Activated naive CD4-positive, alpha-beta T cell treated with anti-CD3 and anti-CD28 coated beads, Interleukin-2, amount 50 U/mL, for 16 hours (primary cell): ENCODE measurements at places on chromosomes 2 and 18.
A peak's percentile ranks its signal among the peaks of the same experiment; 100 is the strongest.

GRCh38 chr18:27713037-27713737 is 463.7 kb downstream of the CDH2 start:
- no peak for DNase-seq

GRCh38 chr2:169136885-169137534 is 67.6 kb downstream of the DHRS9 start:
- DNase-seq = no peak

DNA sequence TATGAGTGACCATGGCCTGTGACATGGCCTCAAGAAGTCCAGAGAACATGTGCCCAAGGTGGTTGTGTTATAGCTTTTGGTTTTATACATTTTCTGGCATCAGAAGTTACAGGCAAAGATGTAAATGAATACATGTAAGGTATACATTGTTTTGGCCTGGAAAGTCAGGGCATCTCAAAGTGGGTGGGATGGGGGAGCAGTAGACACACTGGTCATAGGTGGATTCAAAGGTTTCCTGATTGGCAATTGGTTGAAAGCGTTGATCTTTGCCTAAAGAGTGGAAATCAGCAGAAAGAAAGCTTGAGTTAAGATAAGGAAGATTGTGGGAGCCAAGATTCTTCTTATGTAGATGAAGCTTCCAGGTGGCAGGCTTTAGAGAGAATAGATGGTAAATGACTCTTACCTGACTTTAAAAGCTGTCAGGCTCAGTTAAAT is 62.1 kb upstream of the DYNAP start:
- no peak for DNase-seq

GRCh38 chr2:9753665-9754531 is 89.4 kb upstream of the TAF1B start:
- peak; percentile 43 for DNase-seq

- no peak for DNase-seq
Observed at GRCh38 chr18:70279470-70279869, 9.4 kb upstream of the SOCS6 start.
